G401 (cell line): ENCODE measurements at places on chromosomes 3 and 15. TPM values are rescaled to one million over a fixed set of nuclear protein-coding genes. Genes with fewer than 3 reads are reported as not detected.

- peak; percentile 11 for DNase-seq
These were observed 180.7 kb upstream of the PDZRN3 start for GRCh38 chr3:73805435-73805834.

DNA sequence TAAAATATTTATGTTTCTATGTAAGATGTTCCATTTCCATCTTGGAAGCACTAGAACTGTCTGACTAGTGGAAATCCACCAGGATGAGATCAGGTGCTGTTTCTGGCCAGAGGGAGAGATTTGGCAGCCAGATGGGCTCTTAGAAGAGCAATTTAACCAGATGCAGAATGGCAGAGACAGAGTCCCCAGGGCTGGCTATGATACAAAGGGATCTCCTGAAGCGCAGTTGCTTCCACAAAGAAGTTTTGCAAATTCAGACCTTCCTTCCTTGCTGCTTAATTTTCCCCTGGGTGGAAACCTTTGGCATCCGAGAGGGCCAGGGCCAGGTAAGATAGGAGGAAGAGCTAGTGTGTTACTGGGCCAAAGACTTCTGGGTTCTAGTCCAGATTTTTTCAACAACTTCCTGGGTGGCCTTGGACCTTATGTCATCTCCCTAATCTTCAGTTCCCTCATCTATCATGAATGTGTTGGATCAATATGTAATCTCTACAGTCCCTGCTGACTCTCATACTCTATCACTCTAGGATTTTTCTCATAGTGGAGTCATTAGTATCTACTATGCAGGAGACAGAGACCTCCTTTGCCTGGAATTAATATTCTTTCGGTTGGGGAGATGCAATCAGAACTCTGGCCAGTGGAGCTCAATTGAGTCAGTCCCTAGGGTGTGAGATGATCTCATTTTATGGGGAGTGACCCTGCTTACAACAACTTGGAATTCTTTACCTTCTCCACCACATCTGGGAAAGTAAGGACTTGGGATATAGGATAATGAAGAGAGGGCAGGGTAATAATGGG, 41.1 kb upstream of the NDUFB4 start:
- DNase-seq: no peak

DNA sequence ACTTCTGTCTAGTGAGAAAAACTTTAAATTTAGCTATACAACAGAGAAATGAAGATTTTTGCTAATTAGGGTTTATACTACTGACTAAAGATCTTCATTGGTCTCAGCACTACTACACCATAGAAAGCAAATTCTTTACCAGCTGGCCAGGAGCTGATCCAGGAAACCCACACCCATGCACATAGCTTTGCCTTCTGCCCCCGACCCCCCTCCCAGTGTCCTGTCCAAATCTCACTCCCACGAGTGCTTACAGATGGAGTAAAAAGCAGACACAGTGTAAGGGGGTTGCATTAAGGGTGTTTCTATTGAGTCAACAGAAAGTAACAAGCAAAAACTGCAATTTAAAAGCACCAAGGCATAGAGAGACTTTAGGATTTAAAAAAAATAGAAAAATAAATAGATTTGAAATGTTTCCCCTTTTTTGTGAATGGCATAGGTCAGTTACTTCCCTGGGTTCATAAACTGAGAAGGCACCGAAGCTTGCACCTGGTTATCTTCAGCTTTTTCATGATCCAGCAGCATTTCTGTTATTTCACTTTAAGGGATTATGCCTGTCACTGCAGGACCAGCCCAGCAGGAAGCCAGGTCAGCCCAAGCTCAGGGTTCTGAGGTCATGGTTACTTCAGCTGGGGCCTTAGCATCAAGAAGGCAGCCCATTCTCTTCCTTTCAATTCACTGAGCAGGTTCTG, 124.3 kb downstream of the CTNNB1 start:
- no peak for DNase-seq

GRCh38 chr15:100101426-100102089, 240.2 kb downstream of the ADAMTS17 start:
- no peak for DNase-seq

DNA sequence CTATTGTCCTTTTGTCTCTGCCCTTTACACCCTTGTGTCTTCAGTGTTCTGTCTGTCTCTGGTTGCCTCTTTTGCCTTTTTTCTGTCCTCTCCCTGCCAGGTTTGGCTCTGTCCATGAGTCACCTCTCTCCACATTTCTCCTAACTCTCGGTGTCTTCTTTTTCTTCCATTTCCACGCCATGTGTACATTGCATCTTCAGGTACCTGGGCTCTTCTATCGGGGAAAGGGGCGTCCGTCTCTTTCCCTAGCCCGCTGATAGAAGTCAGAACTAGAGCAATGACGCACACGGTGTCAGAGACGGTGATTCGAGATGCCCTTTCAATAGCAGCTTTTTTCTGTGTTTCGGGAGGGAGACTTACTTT, 641 bp downstream of the OPA1 start:
- DNase-seq: no peak

DNA sequence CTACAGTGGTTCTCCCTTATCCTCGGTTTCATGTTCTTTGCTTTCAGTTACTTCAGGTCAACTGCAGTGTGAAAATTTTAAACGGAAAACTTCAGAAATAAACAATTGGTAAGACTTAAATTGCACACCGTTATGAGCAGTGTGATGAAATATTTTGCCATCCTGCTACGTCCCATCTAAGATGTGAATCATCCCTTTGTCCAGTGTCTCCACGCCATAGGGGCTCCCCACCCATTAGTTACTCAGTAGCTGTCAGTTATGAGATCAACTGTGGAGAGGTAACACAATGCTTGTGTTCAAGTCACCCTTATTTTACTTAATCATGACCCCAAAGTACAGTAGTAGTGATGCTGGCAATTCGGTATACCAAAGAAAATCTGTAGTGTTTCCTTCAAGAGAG, 47.4 kb downstream of the TJP1 start:
- no peak for DNase-seq

- no peak for DNase-seq
These were observed 2.6 kb upstream of the HHATL start for GRCh38 chr3:42705058-42705767.

DNA sequence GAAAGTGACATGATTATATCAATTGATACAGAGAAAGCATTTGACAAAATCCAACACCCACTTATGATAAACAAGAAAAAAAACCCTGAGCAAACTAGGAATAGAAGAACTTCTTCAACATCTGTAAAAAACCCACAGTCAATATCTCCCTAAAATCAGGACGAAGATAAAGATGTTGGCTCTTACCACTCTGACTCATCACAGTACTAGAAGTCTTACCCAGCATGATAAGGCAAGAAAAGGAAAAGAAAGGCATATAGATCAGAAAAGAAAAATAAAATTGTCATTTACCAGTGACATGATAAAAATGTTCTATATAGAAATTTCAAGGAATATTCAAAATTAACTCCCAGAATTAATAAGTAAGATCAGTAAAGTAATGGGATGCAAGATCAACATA, 7.2 kb upstream of the FBXW12 start:
- no peak for DNase-seq

DNA sequence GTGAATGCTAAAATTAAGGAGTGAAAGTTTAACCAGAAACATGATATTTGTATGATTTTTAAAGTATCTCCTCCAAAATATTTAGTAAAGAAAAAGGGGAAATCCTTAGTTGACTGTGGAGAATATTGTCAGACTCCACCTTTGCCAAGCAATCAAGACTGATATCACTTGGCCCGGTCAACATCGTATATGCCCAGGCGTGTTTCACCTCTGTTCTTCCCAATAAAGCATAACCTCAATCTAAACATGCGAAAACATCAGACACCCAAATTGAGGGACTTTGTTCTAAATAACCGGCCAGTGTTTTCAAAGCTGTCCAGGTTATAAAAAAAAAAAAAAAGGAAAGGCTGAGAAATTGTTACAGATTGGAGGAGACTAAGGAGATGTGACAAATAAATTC, 54.2 kb upstream of the PPP4R2 start:
- DNase-seq: no peak

GRCh38 chr3:187593451-187593850, 76.7 kb downstream of the SST start:
- DNase-seq: no peak

GRCh38 chr3:161905520-161906132, 409.0 kb downstream of the OTOL1 start:
- no peak for DNase-seq

DNA sequence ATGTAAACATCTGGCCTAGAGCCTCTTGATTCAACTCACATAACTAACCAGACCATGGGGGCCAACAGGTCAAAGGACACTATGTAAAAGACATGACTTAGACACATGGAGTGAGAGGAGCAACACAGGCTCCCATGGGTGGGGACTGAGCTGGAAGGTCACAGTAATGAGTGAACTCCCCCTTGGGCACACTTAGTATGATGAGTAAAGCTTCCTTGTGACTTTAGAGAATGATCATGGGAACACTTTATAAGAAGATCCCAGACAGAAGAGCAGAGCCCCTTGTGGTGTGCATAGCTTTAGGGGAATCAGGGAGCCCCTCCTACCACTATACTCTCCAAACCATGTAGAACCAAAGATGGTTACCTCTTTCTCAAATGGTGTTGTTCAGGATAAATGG, 10.2 kb downstream of the GCSAM start:
- DNase-seq: no peak

DNA sequence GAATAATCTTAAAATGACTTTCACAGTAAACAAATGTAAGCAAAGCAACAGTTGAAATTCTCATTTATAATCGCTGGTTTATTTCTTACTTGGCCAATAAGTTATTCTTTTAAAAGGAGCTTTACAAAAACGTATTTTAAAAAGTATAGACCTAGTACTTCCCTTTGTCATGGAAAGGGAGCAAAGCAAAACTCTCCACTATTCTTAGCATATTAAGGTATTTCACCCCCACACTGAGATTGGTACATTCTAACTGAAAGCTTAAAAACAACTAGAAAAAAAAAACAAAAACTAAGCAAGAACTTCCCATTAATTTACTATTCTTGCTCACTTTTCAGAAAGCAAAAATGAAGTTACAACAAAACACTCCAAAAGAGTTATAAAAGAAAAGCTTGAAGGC, 1.5 kb downstream of the ATG3 start:
- no peak for DNase-seq

DNA sequence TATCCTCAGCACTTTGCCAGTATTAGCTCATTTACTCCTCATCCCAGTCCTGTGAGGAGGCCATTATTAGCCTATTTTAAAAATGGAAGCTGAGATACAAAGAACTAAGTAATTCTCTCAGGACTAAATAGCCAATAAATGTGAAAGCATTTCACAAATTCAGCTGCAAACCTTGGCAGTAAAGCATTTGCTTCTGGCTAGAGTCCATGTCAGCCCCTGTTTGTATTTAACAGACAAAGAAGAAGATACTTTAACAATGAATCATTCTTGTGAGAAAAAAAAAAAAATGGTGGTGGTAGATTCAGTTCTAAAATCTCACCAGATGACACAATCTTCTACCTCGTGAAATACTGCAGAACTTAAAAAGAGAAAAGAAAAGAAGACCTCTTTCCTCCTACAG, 85.0 kb upstream of the CNTN6 start:
- no peak for DNase-seq

- no peak for DNase-seq
These were observed 368.7 kb downstream of the FOXP1 start for GRCh38 chr3:71214797-71215196.

GRCh38 chr15:59240036-59240435, 33.4 kb downstream of the LDHAL6B start:
- no peak for DNase-seq

- no peak for DNase-seq
These were observed 12.4 kb downstream of the OTOL1 start for GRCh38 chr3:161508852-161509477.

DNA sequence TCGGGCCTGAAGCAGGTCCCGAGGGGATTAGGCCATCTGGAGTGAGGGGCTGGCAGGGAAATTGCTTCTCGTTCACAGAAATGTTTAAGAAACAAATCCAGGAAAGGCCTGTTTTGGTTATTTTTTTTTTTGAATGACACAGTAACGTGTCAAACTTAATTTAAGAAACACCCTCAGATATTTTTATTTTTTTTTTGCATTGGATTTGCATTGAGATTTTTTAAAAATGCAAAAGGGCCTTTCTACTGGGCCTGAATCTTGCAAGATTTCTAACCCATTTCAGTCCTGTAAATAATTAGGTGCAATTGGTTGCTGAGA, 25.0 kb upstream of the KLF13 start:
- no peak for DNase-seq

ITPKA gene
- total RNA-seq: 12.4 and 20.0 TPM in 2 replicates

CCR3 gene
- total RNA-seq: 1.1 and 11.5 TPM in 2 replicates

LDHAL6B gene
- total RNA-seq: not detected in 2 replicates

C15orf62 gene
- 3.1 and 4.0 TPM in 2 replicates for total RNA-seq

LRRN1 gene
- total RNA-seq: not detected in 2 replicates

UBP1 gene
- total RNA-seq: 88.8 and 106 TPM in 2 replicates

DZIP1L gene
- 16.2 and 17.8 TPM in 2 replicates for total RNA-seq

SCG3 gene
- total RNA-seq: not detected in 2 replicates

OSTN gene
- not detected in 2 replicates for total RNA-seq

SNX4 gene
- 29.7 and 39.5 TPM in 2 replicates for total RNA-seq
